ENCODE measurements at places on chromosomes 4 and X.
A peak's percentile ranks its signal among the peaks of the same experiment; 100 is the strongest.

- DNase-seq = no peak
Measured at GRCh38 chrX:21948897-21949578, 8.5 kb downstream of the SMS start.

- DNase-seq = no peak
Measured at GRCh38 chr4:106192131-106192530, 123.9 kb downstream of the TBCK start.

- DNase-seq = no peak
Measured at GRCh38 chr4:122403861-122404260, 25.1 kb downstream of the ADAD1 start.

- no peak for DNase-seq
Measured at GRCh38 chr4:143288171-143288570, 48.5 kb upstream of the GAB1 start.

- no peak for DNase-seq
Measured at GRCh38 chr4:105527081-105527480, 25.3 kb upstream of the ARHGEF38 start.

GRCh38 chrX:22373766-22374165 is 101.1 kb downstream of the CBLL2 start:
- no peak for DNase-seq

DNA sequence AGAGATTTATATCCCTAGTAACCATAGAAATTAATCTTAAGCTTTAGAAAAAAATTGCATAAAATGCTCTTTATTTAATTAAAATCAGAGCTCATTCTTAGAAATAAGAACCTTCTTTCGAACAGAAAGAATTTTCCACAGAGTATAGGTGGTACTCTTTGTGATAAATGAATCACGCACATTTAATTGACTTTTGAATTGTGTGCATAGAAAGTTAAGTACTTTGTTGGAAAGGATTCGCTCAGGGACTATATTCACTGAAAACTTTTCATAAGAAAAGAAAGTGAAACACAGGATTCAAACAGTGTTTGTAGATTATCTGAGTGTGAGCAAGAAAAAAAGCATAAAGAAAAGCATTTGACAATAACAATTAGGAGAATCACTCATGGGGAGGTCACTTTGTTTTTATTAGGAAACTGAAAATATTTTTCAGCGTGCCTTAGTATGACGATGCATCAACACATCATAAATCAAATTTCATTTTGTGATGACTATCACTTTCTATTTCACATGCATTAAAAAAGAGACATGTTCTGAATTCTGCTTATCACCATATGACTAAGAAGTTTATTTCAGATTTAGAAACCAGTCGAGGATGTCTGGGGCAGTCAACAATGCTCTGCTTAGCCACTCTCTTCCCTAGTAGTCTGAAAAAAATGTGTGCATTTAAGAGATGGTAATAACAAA is 49.5 kb downstream of the STX18 start:
- DNase-seq = peak; percentile 51

- no peak for DNase-seq
Measured at GRCh38 chr4:95510877-95511276, 37.9 kb downstream of the UNC5C start.

- peak; percentile 35 for DNase-seq
Measured at GRCh38 chr4:113636438-113636818, 125.1 kb downstream of the CAMK2D start.

- peak; percentile 81 for DNase-seq
Measured at GRCh38 chr4:172998527-172999469, 169.8 kb upstream of the GALNT7 start.

DNA sequence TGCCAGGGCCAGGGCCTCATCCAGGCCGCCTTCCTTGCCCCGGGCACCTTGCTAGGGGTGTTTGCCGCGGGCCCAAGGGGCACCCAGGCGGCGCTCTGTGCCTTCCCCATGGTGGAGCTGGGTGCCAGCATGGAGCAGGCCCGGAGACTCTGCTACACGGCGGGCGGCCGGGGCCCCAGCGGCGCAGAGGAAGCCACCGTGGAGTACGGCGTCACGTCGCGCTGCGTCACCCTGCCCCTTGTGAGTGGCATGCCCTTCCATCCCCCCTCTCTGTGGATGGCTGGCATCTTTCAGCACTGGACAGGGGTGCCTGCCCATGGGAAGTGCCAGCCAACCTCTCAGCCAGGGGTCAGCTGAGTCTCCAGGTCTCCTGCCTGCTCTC is 3.6 kb downstream of the PLXNB3 start:
- DNase-seq = no peak

DNA sequence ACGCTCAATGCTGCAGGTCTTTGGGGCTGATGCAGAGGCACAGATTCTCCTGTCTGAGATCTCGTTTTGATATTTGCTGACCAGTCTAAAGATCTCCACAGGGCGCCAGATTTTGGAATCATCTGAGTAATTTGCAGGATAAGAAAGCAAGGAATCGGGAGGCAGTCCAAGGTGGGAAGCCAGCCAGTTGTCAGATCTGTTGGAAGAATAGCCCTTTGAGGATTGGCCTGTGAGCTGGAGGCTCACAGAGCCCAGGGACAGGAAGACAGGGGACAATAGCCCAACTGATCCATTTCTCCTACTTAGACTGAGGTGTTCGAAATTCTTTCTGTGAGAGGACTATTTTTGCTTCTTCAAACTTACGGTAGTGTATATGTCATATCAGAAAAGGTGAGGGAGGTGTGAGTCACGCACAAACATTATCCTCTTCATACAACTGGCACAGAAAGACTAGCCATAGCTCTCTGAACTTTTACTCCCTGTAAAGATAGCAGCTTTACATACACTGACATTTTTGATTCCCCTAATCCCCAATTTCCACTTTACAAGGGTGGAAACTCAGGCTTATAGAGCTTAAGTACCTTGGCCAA is 8.8 kb downstream of the DIPK2B start:
- DNase-seq = no peak

DNA sequence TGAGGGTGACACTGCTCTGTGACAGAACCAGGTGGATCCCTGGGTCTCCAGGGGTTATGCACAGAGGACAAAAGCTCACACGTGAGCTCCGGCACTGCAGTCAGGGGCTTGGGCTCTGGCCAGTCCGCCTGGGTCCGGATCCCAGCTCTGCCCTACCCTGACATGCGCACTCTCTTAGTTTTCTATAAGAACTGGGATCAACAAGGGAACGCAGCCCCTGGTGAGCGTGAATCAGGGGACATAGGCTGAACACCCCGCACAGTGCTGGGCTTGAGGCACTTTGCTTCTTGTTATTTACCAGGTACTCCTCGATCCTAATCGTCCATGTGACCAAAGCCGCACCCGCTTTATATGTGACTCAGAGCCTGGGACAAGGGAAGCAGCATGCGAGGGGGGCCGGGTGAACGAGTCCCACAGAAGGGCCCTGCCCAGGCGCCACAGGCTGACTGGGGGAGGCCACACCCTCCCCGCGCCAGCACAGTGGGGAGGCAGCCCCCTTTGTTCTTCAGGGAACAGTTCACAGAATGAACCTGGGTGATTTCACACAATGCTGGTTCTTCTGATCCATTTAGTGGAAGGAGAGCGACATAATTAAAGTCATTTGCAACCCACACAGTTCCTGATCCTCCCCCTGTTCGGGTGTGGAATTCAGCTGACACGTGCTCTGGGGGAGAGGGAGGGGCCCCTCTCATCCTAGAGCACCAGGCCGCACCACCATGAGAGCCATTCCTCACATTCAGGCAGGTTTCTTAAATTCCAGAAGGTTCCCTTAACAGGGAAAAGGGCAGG is 55.5 kb downstream of the WFS1 start:
- no peak for DNase-seq

DNA sequence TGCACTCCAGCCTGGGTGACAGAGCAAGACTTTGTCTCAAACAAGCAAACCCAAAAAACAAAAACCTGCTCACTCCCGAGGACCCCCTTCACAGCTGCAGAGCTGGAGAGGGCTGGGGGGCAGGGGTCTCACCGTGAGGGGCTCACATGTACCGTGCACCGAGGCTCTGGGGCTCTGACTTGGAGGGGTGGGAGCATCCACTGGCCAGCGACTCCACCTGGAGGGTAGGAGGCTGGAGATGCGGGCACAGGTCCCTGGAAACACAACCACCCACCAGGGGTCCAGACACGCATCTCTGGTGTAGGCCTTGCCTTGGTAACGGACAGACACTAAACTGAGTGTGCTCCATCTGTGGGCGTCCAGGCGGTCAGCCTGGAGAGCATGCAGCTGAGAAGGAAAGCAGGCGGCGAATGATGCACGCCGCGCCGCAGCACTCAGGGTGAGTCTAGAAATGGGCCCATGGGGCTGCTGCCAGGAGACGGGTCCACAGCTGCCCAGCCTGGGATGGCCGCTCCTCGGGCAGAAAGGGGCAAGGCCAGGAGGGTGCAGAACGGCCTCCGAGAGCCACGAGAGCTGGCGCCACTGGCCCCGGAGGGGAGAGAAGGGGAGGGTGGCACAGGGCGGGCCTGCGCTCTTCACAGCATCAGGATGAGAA is 26.1 kb downstream of the PPP2R3B start:
- no peak for DNase-seq

GRCh38 chr4:120841580-120841979 is 80.9 kb downstream of the PRDM5 start:
- no peak for DNase-seq

- DNase-seq = no peak
Measured at GRCh38 chr4:704198-704891, 1.3 kb upstream of the PCGF3 start.

DNA sequence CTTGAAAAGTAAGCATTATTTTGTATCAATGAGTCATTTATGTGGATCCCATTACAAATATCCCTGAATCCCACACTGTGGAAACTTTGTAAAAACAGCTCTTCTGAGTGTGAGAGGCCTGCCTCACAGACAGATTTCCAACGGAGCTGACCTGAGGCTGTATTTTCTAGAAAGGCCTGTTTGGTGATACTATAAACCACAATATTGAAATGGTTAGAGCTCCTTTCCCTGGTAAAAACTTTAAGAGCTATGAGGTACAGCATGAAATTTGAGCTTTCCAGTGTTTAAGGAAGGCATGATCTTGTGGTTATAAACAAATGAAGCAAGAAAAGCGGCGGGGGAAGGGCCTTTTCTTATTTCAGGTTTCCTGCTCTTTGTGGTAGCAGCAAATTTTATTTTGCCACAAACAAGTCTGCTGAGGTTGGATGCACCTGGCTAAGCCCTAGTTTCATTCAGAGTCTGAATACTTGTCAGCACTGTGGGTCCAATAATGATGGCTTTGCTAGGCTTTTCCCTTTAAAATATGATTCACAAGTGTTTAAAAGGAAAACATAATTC is 86.8 kb upstream of the ETNPPL start:
- no peak for DNase-seq
